ENCODE measurements at places on chromosomes 12 and 14.

- DNase-seq, result no peak
Measured at GRCh38 chr14:88005050-88005481, at the start of gene GPR65. GPR65 (plus strand) TSS chr14:88005135; CDS start chr14:88010848, 5,713 bp downstream.

GRCh38 chr12:75704664-75705063, 193.3 kb upstream of the KRR1 start:
- no peak for DNase-seq

GRCh38 chr14:100864960-100865681, 38.4 kb downstream of the RTL1 start:
- DNase-seq, result peak; percentile 36

GRCh38 chr12:22518998-22519397, 25.3 kb downstream of the C2CD5 start:
- no peak for DNase-seq

- no peak for DNase-seq
Measured at GRCh38 chr12:112216223-112216622, 90.9 kb downstream of the TRAFD1 start.

GRCh38 chr14:61478971-61479473, 157.6 kb downstream of the PRKCH start:
- DNase-seq, result no peak

DNA sequence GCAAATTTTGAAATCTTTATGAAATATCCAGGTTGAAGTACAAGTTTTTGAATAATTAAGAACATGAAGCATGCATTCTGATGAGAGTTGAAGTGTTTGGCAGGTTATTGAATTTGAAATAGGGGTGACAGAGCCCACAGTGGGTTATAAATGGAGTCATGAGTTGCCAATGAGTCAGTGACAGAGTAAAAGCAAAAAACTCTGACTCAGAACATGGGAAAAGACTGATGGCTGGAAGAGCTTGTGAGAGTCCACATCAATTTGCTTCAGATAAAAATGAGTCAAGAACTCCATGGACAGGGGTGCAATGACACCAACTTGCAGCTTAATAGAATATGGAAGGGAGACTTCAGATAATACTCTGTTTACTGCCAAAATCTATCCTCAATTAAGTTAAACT, 105.3 kb downstream of the SLC6A15 start:
- DNase-seq, result peak; percentile 64

DNA sequence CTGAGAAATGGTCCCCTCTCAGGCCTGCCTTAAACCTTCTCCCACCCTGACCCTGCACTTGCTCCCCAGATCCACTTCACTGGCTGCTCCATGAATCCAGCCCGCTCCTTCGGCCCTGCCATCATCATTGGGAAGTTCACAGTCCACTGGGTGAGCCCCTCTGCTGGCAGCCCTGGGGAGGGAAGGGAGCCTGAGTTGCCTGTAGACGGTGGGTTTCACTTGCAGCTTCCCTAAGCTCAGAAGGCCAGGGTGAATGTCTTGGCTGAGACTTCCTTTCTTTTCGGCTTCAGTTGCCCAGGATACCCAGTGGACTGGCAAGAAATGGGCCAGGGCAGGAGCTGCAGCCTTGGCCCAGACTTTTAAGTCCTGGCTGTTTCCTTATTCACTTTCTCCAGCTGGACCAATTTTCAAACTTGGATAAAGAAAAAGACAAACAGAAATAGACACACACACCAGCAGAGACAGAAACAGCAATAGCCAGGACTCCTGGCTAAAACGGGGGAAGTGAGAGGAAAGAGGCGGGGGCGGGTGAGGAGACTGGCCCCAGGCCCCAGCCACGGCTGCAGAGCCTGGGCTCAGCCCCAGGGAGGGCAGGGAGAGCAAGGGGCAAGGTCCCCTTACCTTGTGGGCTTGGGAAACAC, 2.0 kb downstream of the AQP6 start:
- no peak for DNase-seq

DNA sequence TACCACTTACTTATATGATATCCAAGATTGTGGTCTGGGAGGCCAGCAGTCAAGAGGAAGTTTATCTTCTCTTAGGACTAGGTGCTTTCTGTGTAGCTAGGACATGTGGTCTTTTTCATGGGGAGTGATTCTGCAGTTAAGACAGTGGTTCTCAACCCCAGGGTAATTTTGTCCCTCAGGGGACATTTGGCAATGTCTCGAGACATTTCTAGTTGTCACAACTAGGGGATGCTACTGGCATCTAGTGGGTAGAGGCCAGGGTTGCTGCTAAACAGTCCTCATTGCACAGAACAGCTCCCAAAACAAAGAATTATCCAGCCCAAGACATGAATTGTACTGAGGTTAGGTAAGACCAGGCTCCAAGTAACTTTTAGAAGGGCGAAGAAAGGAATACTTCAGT, 20.0 kb downstream of the AMDHD1 start:
- DNase-seq, result no peak
